ENCODE measurements at places on chromosomes 12 and 14.

DNA sequence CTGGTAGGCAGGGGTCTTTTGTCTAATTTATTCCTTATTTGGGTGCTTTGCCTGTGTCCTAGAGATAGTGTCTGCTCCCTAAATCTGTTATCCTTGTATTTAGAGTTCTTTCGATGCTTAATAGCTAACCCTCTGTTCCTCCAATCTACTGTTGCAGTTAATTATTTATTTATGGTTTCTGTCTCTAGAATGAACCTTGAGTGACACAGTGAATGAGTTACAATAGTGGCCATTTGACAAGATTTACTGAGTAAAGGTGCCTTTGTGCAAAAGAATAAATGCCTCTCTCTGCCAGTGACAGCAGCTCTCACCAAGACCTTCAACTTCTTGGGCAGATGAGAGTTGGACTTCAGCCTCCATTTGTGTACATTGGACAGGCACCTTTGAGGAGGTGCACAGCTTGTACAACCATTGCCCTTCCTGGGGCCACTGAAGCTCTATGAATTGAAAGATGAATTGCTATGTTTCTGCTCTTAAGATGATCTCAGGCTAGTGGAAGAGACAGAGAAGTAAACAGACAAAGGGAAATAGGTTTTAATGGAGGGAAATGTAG, 165.9 kb downstream of the DERA start:
- H3K27ac ChIP-seq: no peak overlapping the region
- no peaks in the 10 kb centered on the region for H3K4me1 ChIP-seq
- no peaks in the 10 kb centered on the region for H3K27me3 ChIP-seq
- H3K4me3 ChIP-seq: no peak overlapping the region

DNA sequence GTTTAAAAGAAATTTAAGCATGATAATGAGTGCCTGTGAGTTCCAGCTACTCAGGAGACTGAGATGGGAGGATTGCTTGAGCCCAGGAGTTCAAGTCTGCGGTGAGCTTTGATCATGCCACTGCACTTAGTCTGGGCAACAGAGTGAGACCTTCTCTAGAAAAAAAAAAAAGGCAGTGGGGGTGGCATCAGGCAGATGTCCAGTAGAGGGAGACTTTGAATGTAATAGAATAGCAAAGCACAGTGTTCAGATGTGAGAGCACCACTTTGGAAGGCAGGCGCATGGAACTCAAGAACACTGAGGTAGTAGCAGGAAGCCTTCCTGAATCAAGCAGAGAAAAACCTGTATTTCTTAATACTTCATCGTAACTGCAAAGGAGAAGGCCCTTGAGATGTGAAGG, 394.5 kb upstream of the GARIN6 start:
- H3K27ac ChIP-seq: no peak overlapping the region
- no peak overlapping the region for H3K4me3 ChIP-seq
- H3K36me3 ChIP-seq: no peaks in the 10 kb centered on the region
- H3K27me3 ChIP-seq: no peaks in the 10 kb centered on the region

DNA sequence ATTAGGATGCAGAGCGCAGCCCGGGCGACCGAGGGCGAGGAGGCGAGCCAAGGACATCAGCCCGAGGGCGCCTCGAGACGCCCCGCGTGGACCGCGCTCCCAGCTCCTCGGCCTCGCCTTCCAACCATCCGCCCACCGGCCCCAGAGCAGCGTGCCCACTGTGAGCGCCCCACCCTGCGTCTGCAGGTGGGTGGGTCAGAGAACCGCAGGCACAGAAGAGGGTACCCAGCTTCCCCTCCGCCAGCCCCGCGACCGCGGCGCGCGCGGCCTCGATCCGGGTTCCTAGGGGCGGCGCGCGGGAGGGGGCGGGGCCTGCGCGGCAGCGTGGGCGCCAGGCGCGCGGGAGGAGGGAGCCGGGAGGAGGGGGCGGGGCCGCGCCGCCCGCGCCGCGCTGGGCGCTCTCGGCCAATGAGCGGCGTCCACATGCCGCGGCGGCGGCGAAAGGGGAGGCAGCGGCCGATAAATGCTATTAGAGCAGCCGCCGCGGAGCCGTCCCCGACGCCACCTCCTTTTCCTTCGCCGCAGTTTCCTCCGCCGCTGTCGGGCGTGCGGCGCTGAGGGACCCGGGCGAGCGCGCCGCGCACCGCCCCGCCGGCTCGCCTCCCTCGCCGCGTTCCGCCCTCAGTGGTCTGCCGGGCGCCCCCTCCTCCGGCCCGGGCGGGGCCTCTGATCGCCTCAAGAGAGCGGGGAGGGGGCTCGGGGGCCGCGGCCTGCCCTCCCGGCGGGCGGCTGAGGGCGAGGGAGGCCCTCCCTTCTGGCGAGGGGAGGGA, at the start of gene ATP2A2:
TSS of gene ATP2A2 (plus strand) at position 469 of the 770 bp plus-strand sequence. CDS start 543 bp downstream, outside the sequence.
- DNase-seq: peak; percentile 80
- H3K36me3 ChIP-seq: peaks cover 33% of the 10 kb centered on the region
- peaks cover 13% of the 10 kb centered on the region for H3K27me3 ChIP-seq
- peaks cover 51% of the 10 kb centered on the region for H3K4me1 ChIP-seq
- peak within 1 kb of the TSS; percentile 73 for H3K27ac ChIP-seq
- peak within 1 kb of the TSS; percentile 89 for H3K4me3 ChIP-seq

GRCh38 chr14:52716155-52716554, 9.2 kb downstream of the PSMC6 start:
- DNase-seq: no peak
- no peak overlapping the region for H3K27ac ChIP-seq
- no peak overlapping the region for H3K4me3 ChIP-seq
- peaks cover 77% of the 10 kb centered on the region for H3K36me3 ChIP-seq
- no peaks in the 10 kb centered on the region for H3K4me1 ChIP-seq

GRCh38 chr12:69828897-69829296, 3.9 kb downstream of the MYRFL start:
- H3K27me3 ChIP-seq: no peaks in the 10 kb centered on the region
- H3K4me1 ChIP-seq: no peaks in the 10 kb centered on the region
- no peak overlapping the region for H3K4me3 ChIP-seq
- no peak overlapping the region for H3K27ac ChIP-seq
- DNase-seq: no peak
- no peaks in the 10 kb centered on the region for H3K36me3 ChIP-seq

- H3K27ac ChIP-seq: no peak overlapping the region
- peaks cover 3% of the 10 kb centered on the region for H3K36me3 ChIP-seq
- peaks cover 5% of the 10 kb centered on the region for H3K4me1 ChIP-seq
- DNase-seq: no peak
- no peak overlapping the region for H3K4me3 ChIP-seq
- no peaks in the 10 kb centered on the region for H3K27me3 ChIP-seq
Measured at GRCh38 chr14:48751293-48751692, 834.9 kb downstream of the RPS29 start.
